ENCODE measurements at places on chromosomes 2 and 18.

- no peak for DNase-seq
Observed at GRCh38 chr2:196289000-196289399, 117.6 kb upstream of the STK17B start.

DNA sequence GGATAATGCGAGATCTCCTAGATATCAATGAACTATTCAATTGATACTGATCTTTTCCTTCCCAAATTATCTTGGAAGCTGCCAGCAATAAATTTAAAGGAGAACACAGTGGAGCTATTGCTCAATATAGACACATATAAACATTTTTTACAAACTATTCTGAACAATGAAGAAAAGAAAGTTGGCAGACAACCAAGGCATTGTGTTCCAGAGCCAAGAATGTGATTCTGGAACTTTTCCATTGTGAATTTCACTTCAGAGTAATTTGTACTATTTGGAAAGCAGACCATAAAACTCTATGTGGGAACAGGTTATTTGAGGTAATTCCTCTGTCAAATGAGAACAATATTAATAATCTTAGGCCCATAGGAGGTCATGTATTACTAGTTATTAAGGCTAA lies 588.2 kb downstream of the IRS1 start:
- DNase-seq = no peak

- DNase-seq = no peak
Observed at GRCh38 chr18:22538426-22538825, 120.7 kb upstream of the CTAGE1 start.

- DNase-seq = no peak
Observed at GRCh38 chr2:169303579-169304305, 58.6 kb downstream of the LRP2 start.

GRCh38 chr18:7974200-7974874 lies 407.2 kb downstream of the PTPRM start:
- no peak for DNase-seq

DNA sequence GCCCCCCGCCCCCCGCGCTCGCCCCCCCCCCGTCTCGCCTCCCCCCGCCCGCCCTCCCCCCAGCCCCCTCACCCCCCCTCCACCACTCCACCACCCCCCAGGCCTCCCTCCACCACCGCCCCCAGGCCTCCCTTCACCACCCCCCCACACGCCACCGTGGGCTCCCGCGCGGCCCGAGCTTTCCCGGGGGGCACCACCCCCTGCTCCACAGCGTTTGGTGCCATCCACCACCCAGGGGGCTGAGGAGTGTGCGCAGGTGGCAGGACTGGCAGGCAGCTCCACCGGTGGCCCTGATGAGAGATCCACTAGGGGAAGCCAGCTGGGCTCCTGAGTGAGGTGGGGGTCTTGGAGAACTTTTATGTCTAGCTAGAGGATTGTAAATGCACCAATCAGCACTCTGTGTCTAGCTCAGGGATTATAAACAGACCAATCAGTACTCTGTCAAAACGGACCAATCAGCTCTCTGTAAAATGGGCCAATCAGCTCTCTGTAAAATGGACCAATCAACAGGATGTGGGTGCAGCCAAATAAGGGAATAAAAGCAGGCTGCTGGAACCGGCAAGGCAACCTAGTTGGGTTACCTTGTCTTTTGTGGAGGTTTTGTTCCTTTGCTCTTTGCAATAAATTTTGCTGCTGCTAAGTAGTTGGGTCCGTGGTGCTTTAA lies 43.0 kb upstream of the ITSN2 start:
- DNase-seq = no peak

DNA sequence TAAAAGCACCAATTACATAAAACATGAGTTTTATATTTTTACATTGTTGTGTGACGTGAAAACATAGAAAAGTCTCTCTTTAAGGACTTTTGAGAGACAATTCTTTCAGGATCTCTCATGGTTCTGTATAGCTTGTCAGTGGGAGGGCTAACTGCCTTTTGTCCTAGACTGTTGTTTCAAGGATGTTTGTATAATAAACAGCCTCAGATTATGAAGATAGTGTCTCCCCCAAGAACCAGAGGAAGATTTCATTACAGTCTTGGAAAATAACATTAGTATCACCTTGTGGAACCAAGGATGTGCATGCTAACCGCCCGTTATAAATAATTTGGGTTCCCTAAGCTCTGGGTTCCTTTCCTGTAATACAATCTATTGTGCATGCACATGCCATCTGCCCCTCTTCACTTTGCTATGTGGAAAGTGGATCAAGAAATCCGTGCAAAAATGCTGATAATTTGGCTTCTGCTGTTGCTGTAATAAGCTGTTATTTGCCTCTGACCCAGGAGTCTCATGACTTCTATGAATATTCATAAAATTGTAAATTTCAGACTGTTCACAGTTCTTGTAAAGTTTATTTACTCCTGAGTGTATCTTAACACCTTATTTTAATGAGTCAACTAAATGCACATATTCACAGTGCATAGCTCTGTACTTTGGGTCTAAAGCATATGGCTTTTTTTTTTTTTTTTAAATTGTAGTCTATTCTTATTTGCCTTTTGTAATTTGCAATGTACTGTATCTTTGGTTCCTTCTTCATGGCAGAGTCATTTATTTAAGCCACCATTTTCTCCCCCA lies 265.5 kb downstream of the PTH2R start:
- DNase-seq = no peak

DNA sequence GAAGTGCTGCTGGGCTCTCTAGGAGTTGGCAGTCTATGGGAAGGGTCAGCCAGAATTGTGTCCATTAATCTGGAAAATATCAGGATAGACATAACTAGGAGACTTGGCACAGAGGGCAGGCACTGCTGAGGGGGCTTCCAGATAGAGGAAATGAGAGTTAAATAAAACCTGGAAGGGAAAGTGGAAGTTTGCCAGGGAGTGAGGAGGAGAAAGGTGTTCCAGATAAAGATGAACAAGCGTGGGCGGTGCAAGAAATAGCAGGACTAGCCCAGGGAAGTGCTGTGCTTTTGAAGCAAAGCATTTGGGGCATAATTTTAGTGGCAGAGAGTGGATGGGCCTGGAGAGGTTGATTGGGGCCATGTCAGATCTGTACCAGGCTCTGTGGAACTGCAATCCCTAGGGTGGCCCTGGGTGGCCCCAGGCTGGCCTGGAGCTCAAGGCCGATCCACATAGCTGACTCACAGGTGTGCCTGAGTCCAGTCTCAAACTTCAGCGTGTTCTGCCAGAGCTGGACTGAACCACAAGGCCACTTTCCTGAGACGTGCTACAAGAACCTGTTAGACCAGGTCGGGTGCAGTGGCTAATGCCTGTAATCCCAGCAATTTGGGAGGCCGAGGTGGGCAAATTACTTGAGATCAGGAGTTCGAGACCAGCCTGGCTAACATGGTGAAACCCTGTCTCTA lies 26.9 kb downstream of the GALM start:
- DNase-seq = no peak

GRCh38 chr2:99489063-99489760 lies 605 bp downstream of the REV1 start:
- DNase-seq = peak; percentile 8

GRCh38 chr2:109555346-109555900 lies 58.3 kb downstream of the SEPTIN10 start:
- no peak for DNase-seq

DNA sequence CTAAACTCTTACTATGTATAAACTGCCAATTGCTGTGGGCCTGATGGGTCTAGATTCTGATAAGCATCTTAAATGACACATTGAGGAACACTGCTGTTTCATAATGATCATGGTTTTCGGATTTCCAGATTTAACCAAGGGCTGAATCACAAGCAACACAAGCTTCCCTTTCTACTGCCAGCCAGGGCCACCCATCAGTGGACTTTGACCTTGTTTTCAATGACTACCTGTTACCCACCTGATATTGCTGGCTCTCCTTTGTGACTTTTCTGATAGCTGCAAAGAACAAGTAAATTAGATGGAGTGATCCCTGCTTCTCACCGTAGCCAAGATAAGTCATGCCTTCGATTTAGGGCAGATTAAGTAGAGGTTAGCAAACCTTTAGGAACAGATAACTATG lies 259.0 kb downstream of the PAX3 start:
- DNase-seq = no peak

DNA sequence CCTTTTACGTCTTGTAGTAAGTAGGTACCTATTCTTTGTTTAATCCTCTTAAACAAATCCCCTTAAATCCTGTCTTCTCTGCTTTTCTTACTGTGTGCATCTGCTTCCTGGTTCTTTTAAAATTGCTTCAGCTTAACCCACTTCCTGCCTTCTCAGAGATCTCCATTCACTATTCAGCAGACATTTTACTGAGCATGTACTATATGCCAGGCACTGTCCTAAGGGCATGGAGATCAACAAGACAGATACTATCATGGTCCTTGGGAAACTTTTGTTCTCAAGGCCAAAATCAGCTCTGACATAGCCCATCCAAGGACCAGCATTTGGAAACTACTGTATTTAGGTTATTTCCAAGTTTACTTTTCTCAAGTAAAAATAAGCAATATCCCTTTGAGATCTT lies 227.5 kb downstream of the TPGS2 start:
- no peak for DNase-seq

GRCh38 chr18:48356909-48357631 lies 52.1 kb downstream of the ZBTB7C start:
- DNase-seq = no peak

DNA sequence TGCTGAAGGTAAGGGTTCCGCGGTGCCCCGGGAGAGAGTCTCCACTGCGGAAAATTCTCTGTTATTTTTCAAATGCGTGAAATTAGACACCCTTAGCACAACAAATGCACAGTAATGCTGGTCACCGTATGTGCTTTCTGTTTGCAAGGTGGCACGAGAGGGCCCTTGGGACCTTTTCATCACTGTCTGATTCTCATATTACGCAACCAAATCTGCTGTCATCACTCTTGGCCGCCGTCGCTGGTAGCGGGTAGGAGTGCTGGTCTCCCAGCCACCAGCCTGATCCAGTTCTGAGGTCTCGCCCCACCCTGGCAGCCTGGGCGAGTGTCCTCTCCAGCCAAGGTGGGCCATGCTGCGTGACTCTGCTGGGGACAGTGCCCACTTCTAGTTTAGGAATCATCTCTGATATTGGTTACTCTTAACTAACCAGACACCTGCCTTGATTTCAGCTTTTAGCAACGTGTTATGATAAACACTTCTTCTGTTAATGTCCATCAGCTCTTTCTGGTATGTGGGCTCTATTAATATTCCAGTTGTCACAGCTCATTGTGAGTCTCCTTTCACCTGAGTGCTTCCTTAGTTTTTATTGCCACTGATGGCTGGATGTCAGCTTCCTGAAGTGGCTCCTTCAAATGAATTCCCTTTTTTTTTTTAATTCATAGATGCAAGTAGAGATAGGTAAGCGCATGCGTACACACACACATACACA lies 199.4 kb downstream of the GBX2 start:
- no peak for DNase-seq

DNA sequence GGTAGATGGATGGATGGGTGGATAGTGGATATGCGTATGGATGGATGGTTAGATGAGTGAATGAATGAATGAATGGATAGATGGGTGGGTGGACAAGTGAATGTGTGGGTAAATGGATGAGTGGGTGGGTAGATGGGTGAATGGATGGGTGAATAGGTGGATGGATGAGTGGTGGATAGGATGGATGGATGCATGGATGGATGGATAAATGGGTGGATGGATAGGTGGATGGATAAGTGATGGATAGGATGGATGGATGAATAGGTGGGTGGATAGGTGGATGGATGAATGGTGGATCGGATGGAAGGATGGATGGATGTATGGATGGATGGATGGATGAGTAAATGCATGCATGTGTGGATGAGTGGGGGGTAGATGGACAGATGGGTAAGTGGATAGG lies 169.3 kb downstream of the ACKR3 start:
- no peak for DNase-seq

DNA sequence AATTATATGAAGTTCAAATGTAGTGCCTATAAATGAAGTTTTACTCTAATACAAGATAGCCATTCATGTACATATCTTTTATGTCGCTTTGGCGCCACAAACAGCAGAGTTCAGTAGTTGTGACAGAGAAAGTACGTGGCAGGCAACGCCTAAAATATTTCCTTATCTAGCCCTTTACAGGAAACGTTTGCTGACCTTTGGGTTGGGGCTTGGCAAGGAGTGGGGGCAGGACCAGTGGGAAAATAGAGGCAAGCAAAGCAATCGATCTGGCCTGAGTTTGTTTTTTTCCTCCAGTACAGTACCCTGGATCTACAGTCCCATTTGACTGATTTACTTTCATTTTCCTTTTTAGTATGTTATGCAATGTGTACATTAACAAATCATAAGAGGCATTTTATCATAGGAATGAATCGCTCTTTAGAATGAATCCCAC lies 13.1 kb downstream of the CCDC68 start:
- no peak for DNase-seq

- no peak for DNase-seq
Observed at GRCh38 chr2:20183373-20183772, 41.6 kb downstream of the SDC1 start.

DNA sequence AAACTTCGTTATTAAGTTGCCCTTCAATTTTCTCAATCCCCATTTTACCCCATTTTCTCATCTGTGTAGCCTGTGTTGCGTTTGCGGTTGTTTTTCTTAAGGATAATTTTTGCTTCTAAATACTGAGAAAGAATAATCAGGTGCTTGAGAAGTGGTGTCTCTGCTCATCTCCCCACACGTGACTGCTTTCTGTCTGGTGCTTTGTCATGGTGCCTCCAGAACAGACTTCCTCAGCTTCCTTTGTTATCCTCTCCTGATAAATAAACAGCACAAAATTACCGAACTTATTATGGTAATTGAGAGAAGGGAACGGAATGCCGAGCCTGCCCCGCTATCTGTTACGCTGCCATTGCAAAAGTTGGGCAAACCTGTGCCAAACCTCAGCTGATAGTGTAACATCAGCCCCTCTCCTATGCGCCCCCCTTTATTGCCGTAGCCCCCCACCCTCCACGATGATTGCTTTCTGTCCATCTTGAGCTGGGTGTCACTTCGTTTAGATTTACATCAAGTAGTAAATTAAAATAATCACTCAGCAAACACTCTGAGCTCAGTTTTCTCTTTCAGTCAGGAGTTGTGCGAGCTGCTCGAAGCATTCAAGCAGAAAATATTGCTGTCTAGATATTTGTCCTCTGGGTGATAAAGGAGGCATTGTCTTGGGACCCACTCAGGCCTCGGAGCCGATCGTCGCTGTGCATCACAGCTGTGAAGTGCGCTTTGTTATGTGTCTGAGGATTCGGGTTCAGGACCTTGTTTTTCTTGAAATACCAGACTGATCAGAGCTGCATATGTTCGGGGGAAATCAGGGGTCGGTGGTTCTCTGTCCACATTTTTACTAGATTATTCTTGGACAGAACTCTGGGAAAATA lies 1008.5 kb upstream of the FANCL start:
- DNase-seq = no peak

DNA sequence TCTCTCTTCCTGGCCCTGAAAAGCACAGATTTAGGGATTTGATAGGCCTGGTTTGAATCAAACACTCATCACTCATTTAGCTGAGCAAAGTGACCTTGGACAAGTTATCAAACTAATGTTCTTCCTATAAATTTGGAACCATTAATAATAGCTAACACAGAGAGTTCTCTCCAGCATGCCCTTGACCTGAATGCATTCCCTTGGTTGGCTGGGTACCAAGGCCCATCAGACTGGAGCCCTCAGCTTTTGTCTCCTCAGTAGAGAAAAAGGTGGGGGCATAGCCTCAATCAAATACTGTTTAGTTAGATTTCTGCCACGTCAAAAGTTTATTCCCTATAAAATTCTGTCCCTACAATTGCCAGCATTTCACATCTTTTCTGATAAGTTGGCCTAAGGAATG lies 13.8 kb upstream of the MRPL19 start:
- no peak for DNase-seq

Measured in activated CD8-positive, alpha-beta memory T cell treated with anti-CD3 and anti-CD28 coated beads for 4 hours (primary cell).